ENCODE measurements at places on chromosomes 11 and 22.

DNA sequence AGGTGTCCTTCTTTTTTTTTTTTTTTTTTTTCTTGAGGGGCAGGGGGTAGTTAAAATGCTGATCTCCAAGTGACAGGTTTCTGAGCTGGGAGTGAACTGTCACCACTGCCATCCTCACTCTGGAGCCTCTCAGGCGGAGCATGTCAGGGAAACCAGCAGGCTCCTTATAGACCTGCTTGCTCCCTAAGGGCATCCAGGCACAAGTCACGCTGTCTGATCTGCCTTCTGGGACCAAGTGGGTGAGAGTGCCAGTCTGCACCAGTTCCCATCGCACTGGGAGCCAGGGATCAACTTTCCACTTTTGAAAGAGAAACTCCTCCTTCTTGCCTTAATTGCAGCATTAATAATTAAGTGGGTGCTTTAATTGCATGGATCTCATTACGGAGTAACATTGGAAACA, 537.9 kb upstream of the CADM1 start:
- no peak for DNase-seq

- no peak for DNase-seq
Measured at GRCh38 chr11:134685793-134686380, 273.8 kb upstream of the B3GAT1 start.

DNA sequence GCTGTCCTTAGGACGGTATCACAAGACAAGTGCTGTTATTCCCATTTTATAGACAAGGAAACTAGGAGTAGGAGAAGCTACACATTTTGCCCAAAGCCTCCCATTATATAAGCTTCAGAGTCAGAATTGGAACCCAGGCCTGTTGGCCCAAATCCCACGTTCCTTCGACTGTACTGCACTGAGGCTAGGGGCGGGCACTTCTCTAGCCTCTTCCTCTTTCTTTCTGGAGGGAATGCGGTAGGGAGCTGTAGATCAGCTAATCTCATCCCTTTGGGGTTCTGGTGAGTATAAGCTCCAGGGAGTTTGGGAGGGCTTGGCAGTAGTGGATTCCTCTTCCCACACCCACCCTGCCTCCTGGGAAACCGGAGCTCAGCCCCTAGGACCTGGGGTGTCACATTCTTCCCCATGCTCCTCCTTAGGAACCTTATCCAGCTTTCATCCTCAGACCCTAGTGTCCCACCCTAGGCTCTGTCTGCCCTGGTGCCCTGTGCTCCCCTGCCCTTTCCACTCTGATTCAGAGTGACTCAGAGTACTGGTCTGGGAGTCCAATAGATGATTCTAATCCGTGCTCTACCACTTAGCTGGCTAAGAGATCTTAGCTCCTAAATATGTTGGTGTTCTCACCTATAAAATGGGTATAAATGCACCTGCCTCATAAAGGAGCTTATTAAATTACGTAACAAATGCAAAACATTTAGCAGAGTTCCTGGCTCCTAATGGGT, 29.3 kb downstream of the PHLDB1 start:
- no peak for DNase-seq

- no peak for DNase-seq
Measured at GRCh38 chr11:69123593-69124545, 31.9 kb upstream of the SMIM38 start.

DNA sequence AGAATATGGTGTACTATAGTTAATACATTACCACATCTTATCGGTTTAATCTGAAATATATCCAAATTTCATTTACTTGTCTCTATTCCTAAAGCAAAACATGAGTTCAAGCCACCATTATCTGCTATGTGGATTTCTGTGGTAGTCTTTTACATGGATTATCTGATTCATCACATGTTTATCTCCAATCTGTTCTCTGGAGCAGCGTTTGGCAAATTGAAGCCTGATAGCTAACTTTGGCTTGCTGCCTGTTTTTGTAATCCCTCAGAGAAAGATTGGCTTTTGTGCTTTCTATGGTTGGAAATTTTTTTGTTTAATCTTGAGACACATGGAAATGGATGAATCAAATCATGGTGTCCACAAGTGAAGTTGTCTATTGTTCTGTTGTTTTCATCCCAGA, 274.3 kb downstream of the JRKL start:
- no peak for DNase-seq

GRCh38 chr11:35949242-35949641, 5.4 kb downstream of the LDLRAD3 start:
- no peak for DNase-seq

DNA sequence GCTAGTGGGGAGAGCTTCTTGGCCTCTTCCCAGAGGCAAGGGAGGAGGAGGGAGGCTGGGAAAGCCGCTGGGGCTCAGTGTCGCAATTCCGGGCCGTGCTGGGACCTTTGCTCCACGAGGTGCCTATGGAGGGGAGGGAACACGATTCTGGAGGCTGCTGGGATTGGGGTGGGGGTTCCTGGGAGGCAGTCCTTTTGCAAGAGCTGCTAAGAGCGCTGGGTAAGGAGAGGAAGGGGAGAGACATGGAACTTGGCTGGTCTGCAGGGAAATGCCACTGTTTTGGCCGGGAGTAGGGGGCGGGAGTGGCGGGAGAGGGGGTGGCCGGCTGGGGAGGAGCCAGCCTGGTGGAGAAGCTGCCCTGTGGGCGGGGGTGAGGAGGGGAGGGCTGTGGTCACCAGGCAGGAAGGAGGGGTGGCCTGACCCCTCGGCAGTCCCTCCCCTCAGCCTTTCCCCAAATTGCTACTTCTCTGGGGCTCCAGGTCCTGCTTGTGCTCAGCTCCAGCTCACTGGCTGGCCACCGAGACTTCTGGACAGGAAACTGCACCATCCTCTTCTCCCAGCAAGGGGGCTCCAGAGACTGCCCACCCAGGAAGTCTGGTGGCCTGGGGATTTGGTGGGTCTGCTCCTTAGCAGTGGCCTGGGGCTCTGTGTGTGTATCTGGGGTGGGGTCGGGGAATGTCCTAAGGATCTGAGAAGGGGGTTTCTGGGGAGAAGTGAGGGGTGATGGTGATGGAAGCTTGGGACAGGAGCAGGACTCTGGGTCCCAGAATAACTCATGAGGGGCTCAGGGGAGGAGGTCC, at the start of gene NR1H3:
NR1H3 (plus strand) TSS at position 480 of the 800 bp plus-strand sequence. CDS start 1,221 bp downstream, outside the sequence.
- peak; percentile 68 for DNase-seq

- DNase-seq, result no peak
Measured at GRCh38 chr11:131951121-131951520, 580.7 kb downstream of the NTM start.

- peak; percentile 16 for DNase-seq
Measured at GRCh38 chr11:16814410-16815046, 76.1 kb downstream of the C11orf58 start.

DNA sequence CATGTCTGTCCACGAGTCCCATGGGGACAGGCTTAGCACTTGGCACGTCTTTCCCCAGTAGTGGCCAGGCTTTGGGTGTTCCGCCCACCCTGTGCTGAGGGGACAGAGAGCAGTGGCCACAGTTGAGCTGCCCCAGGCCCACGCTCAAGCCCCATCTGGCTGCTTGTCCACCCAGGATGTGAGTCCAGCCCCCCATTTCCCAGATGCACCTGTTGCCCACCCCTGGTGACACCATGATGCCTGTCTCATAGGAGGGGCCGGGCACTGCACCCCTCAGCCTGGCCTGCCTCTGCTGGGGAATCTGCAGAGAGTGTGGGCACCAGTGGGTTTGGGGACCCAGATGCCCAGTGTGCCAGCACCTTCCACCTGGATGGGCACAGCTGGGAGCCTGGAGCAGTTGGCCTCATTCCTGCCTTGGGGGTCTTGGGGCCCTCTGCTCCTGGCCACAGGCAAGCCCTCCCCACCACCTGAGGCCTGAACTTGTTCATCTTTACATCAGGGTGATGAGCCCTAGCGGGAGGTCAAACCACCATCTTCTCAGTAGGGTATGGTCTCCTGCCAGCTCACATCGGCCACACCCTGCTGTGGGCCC, 5.7 kb downstream of the SIGIRR start:
- DNase-seq, result no peak

- DNase-seq, result no peak
Measured at GRCh38 chr11:35635933-35636332, 17.7 kb downstream of the FJX1 start.

GRCh38 chr22:29734838-29735237, 15.0 kb downstream of the CABP7 start:
- no peak for DNase-seq

DNA sequence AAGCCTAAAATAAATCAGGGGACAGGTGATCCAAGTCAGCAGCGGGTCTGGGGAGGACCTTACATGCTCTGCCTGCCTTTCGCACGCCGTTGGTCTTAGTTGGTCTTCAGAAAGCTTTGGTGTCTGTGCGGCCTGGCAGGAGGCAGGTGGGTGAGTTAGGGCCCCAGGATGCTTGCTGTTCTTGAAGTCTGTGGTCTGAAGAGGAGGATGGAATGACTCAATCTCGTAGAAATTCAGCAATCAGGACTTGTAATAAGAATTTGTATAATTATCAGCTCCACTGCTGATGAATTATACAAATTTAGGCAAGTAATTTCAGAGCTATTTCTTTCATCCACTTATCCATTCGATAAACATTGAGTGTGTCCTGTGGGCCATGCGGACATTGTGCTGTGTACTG, 138.5 kb downstream of the FEZ1 start:
- no peak for DNase-seq

- no peak for DNase-seq
Measured at GRCh38 chr11:6351782-6352382, 31.6 kb upstream of the CAVIN3 start.

- no peak for DNase-seq
Measured at GRCh38 chr11:106281455-106282173, 204.2 kb downstream of the AASDHPPT start.

GRCh38 chr22:28978158-28978557, 83.5 kb downstream of the C22orf31 start:
- no peak for DNase-seq

- no peak for DNase-seq
Measured at GRCh38 chr11:92870196-92870832, 99.1 kb upstream of the MTNR1B start.

DNA sequence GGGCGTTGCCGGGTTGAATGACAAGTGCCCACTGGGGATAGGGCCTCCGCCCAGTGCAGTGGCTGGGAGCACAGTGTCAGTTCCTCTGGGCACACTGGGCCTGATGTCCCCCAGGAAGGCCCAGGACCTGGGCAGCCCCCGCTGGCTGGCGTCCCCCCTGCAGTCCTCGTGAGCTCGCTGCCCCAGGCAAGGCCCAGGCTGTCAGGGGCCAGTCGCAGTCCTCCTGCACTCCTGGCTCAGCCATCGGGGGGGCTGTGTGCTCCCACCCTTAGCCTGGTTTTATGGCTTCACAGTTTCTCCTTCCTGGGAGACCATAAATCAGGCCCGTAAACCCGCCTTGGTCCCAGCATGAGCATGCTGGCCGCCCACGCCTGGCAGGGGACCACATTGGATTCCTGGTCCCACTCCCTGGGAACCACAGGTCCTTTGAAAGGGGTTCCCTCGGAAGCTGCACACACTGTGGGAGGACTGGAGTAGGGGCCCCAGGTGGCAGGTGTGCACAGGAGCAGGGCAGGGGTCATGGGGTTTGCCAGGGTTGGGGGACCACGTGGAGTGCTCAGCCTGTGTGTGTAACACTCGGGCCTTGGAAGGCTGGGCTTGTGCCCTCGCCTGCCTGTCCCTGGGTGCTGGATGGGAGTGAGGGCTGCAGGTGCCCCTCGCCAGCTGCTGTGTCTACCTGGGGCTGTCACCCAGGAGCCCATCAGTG, 113.6 kb downstream of the KCNQ1OT1 start:
- DNase-seq, result no peak

DNA sequence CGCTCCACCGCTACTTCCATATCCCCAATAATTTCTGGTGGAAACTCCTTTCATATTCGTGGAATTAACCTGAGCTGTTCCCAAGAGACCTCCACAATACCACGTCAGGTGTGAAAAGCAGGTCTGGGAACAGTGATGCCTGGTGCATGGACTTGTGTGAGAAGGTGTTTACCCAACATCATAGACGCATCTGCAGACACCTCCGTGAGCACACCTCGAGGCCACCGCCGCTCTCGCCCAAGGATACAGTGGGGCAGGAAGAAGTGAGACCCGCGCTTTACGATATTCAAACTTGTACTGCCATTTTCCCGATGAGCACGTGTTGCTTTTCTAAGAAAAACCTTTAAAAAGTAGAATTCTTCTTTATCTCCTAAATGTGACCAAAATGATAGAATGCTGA, 8.2 kb downstream of the PHF21B start:
- no peak for DNase-seq

DNA sequence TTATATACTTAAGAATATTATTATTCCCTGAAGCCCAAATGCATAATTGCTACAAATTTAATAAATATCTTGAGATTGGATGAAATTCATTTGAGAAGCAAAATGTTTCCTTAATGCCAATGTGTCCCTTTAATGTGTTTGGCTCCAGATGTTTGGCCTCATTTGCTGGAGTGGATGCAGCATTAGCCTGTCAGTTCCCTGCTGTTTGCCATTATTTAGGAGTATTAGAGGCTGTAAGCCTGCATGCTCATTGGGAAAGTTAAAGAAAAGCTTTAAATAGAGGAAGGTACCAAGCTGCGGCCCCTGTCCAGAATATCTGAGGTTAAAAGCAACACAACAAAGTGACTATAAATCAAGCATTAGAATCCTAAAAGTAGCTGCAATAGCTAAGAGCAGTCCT, 54.8 kb upstream of the PITPNB start:
- DNase-seq, result no peak

- DNase-seq, result peak; percentile 68
Measured at GRCh38 chr22:29152954-29153719, 52.6 kb upstream of the EMID1 start.

GRCh38 chr11:121422675-121423074, 29.4 kb upstream of the SORL1 start:
- no peak for DNase-seq

DNA sequence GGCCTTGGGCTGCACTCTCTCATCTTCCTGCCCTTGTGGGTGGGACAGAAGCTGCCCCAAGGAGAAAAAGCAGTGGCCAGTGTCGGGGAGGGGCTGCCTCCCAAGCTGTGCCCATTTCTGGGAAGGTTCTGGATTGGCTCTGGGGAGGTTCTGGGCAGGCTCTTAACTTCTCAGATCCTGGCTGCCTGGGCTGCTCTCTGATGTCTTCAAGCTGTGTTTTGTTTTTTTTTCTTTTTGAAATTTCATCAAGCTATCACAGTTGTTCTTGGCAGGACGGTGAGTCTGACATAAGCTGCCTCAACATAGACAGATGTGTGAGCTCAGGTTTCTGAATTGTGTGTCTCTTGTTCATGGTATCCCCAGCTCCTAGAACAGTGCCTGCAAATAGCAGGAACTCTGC, 1032.0 kb downstream of the BRD1 start:
- DNase-seq, result no peak

DNA sequence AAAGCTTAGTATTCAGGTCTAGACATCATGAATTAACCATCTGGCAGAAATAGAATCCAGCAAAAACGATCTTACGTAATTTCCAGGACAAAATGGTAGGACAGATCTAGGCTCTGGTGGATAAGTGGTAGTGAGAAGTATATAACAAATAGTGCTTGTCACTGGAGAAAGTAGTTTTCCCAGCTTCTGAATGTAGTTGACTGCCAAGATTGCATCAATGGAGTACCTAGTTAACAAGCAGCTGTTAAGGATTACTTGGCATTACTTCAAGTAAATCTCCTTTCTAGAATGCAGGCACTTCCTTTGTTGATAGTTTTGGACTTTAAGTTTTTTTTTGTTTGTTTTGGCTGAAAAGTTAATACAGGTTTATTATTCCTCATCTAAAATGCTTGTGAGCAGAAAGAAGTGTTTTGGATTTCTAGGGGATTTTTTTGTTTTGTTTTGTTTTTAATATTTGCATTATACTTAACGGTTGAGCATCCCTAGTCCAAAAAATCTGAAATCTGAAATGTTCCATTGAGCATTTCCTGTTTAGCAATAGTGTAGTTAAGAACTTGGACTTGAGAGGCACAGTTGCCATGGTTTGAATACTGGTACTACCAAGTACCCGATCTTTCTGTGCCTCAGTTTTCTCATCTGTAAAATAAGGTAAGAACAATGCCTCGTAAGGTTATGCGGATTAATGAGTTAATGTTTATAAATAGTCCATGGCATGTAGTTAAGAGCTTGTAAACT, 20.3 kb downstream of the FAM118B start:
- no peak for DNase-seq

Data from KBM-7 (cell line).